CD4-positive, alpha-beta T cell treated with Interleukin-12 subunit alpha and Interleukin-12 subunit beta, for 1 hour (primary cell): ENCODE measurements at places on chromosomes 4 and X.

GRCh38 chr4:162154862-162155540 is 8.8 kb downstream of the FSTL5 start:
- no peak for DNase-seq

DNA sequence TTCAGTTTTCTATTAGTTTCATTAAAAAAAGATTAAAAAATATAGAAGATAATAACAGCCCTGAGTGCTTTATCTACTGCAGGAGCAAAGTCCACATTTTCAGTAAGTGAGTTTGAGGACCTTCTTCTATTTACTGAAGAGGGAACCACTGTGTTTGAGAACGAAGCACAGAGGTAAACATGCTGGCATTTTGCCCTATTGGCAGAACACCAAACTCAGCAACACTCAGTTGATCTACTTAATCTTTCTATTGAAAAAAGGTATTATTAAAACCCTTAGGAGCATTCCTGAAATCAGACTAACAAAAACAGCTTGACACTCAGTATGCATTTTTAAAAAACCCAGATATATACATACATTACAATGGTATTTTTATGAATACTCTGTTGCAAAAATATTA is 1496.7 kb downstream of the TECRL start:
- DNase-seq, result no peak

GRCh38 chrX:38086451-38087215 is 80.3 kb downstream of the SYTL5 start:
- no peak for DNase-seq

GRCh38 chrX:34238896-34239295 is 106.8 kb upstream of the FAM47A start:
- no peak for DNase-seq

DNA sequence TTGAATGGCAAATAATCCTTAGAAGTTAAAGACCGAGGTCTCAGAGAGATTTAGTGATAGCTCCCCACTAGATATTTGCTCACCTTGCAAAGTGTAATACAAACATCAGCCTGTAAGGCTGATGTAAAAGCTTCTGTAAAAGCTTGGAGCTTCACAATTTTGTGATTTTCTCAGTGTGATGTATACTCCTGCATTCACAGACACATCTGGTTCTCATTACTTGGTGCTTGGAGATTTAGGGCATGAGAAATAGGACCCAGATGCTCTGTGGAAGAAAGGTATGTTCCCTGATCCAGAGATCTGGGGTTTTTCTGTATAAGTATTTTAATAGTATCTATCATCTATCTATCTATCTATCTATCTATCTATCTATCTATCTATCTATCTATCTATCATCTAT is 1664.3 kb downstream of the C4orf33 start:
- DNase-seq, result no peak

DNA sequence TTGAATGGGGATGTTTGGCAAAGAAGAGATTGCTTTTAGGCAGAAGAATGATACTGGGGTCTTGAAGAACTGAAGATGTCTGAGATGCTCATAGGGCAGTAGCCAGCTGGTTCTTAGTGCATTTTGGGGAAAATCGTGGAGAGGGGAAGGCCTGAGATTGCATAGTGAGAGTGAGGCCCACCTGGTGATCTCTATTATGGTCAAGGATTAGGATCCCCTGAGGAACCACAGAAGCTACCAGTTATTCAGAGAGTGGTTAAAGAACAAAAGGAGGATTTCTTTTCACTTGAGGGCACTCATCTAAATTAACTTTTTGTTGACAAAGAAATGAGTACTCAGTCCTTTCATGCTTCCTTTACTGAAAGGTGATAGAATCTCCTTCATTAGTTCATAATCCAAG is 271.3 kb upstream of the HAND2 start:
- no peak for DNase-seq

GRCh38 chr4:40621229-40621591 is 8.5 kb downstream of the RBM47 start:
- DNase-seq, result no peak

GRCh38 chrX:136519069-136519468 is 12.9 kb upstream of the VGLL1 start:
- DNase-seq, result no peak

DNA sequence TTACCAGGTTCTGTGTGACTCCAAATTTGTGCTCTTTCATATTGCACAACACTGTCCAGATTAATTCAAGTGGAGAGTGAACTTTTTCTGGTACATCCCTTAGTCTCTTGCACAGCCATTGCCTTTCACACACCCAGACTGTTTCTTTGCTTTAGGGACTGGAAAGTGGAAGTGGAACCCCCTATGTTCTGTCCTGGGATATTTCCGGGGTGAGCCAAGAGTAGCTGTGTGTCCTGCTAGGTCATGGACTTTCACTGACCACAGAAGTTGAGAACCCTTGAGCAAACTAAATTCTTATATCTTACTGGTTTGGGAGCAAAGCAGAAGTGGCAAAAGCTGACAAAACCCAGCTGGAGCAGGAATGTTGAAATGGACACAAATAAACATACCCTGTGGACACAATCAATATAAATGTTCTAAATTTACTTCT is 10.3 kb upstream of the VSIG4 start:
- no peak for DNase-seq

DNA sequence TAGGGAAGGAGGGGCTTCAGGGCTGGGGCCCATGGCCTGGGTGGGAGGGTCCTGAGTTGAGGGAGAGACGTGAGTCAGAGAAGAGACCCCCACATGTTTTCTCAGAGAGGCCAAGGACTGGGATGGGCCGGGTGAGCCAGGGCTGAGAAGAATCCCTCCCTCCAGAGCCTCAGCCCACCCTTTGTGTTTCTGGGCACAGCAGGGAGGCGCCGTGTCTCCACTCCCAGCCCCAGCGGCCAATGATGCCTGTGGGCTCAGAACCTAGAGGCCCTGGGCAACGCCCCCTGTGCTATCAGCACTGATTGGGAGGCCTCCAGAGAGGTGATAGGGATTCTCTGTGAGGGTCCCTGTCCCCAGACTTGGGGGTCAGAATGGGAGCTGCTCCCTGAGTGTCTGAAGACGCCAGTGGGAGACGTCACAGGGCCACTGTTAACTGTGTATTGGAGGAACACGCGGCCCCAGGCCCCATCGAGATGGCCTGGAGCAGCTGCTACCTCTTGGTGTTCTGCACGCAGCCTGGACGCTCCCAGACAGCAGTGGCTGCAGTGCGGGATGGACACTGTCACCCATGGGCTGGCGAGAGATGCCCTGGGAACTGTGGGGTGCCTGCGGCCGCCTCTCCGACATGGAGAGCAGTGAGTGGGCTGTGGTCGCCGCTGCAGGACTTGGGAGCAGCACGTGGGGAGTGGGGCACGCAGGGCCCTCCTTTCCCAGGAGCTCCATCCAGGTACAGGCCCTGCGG is 8.5 kb downstream of the FGFRL1 start:
- no peak for DNase-seq

DNA sequence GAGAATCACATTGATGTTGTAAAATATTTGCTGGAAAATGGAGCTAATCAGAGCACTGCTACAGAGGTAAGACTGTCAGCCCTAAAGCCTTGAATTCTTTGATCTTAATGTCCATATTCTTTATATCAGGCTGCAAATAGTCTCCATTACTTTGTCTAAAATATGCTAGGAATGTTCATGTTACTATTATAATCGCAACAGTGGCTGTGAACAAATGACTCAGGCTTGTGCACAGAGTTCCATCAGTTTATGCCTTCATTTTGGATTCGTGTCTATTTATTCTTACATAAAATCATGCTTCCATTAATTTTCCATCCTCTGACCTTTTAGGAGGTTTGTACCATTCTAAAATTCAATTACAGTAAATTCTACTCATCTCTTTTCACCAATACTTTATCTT is 182.7 kb downstream of the ANK2 start:
- no peak for DNase-seq

- no peak for DNase-seq
Measured at GRCh38 chr4:79851625-79852304, 221.3 kb downstream of the ANTXR2 start.

DNA sequence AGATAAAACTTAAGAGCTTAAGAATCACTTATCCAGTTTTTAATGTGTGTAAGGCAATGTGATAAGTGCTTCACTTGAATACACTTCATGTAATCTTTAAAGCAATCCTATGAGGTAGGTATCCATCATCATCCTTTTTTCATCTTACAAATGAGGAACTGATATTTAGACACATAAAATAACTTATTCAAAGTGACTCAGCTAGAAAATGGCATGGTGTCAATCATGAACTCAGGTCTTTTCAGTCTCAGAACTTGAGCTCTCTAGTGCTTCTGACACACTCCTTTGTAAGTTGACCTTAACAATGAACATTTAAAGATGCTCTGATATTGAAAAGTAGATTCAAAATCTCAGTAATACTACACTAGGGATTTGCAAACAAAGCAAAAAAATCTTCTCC is 224.8 kb upstream of the TEX13C start:
- no peak for DNase-seq

- DNase-seq, result no peak
Measured at GRCh38 chr4:128686032-128686465, 123.5 kb upstream of the JADE1 start.

DNA sequence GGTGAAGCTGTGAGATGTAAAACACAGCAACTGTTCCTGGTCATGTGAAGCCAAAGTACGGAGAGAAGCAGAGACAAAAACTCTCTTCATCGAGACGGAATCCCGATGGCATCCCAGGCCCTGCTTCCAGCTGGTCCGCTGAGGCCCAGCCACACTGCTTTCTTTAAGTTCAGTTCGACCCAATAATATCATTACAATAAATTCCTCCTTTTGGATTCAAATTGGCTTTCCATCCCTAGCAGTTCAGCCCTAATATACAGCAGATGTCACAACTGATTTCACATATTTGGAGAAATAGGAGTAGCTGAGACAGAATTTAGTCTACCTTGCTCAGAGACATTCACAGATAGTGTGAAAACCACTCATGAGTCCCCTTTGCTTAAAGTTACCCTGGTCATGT is 98.3 kb upstream of the SPRY1 start:
- DNase-seq, result no peak

- DNase-seq, result no peak
Measured at GRCh38 chr4:179678093-179678814, 2236.0 kb upstream of the AGA start.

DNA sequence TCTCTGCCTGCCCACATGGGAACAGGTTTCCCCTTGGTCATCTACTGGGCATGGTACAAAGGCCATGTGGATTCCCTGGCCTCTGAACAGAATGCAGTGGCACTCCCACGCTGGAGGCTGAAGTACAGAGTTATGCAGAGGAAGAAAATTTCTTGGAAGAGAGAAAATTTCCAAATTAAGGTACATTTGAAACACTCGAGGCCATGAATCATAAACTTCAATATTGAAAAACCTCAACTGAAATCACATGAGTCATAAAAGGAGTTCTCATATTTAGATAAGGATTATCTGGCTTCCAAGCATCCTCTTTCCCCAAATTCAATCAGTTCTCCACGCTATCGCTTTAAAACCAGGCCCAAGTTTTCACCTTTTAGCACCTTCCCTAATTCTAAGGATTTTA is 28.1 kb upstream of the TXK start:
- DNase-seq, result no peak

DNA sequence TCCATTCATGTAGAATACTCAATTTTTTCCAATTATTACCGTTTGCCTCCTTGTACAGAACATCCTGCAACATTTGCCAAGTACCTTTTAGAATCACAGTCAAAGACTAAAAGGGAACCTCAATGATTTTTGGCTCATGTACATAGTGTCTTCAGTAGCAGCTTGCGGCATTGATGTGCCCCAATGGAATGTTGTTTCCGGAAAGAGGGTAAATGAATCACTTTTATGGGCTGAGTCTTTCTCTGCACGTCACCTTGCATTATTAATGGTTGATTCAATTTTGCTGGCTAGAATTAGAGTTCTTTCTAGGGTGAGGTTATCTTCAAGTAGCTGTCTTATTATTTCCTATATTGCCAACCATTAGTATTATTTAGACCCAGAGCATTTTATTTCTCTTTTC is 116.9 kb upstream of the GABRA2 start:
- no peak for DNase-seq
